ENCODE measurements at places on chromosomes 1 and 21. TPM values are rescaled to one million over a fixed set of nuclear protein-coding genes. Genes with fewer than 3 reads are reported as not detected.

- H3K36me3 ChIP-seq: no peaks in the 10 kb centered on the region
- H3K4me1 ChIP-seq: no peaks in the 10 kb centered on the region
- no peak overlapping the region for H3K4me3 ChIP-seq
- no peak for DNase-seq
- no peaks in the 10 kb centered on the region for H3K27me3 ChIP-seq
Observed at GRCh38 chr1:9849691-9850441, 26.1 kb upstream of the CLSTN1 start.

DNA sequence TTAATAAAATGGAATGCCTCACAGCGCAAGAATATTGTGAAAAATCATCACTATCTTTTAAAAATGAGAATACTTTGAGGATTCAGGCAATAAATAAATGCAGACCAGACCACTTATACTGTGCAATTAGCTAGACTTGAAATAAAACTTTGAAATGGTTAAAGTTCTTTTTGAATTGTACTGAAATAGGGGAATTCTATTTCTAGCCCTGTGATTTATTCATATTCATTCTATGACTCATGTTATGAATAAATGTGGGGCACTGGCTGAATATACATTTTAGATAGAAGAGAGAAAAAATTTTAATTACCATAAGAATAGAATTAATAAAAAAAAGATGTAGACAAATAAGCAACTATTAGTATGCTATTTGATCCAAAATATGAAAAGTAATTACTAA lies 16.4 kb upstream of the USP25 start:
- H3K27ac ChIP-seq: no peak overlapping the region
- peaks cover 11% of the 10 kb centered on the region for H3K4me1 ChIP-seq
- DNase-seq: peak; percentile 32
- no peak overlapping the region for H3K4me3 ChIP-seq

DNA sequence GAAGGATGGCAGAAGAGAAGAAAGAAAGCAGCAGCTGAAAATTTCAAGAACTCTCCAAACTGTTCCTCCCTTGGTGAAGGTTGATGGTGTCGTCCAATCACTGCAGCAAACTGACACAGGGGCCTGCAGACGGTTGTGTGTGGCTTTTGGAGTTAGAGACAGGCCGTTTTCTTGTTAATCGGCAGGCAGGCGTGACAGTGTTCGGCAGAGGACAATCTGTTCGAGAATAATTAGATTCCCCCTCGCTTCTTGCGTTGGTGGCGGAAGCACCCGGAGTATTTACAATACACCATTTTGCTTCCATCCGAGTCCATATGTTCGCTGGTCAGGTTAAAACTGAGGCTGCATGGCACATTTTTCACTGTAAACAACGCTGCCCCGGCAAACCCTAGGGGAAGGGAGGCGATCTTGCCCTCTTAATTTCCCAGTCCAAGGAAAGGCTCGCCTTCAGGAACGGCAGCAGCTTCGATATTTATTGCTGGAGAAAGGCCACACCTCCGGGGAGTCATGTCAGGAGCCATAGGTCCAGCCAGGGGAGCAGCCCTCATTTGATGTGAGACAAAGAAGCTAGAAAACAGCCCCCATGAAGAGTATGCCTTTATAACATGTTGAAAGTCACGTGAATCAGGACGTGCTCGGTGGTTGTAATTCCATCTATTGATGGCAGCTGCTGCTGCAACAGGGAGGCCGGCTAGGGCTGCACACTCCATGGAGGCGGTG lies 360.1 kb downstream of the SMYD3 start:
- H3K4me1 ChIP-seq: peaks cover 11% of the 10 kb centered on the region
- no peaks in the 10 kb centered on the region for H3K36me3 ChIP-seq
- no peak for DNase-seq

DNA sequence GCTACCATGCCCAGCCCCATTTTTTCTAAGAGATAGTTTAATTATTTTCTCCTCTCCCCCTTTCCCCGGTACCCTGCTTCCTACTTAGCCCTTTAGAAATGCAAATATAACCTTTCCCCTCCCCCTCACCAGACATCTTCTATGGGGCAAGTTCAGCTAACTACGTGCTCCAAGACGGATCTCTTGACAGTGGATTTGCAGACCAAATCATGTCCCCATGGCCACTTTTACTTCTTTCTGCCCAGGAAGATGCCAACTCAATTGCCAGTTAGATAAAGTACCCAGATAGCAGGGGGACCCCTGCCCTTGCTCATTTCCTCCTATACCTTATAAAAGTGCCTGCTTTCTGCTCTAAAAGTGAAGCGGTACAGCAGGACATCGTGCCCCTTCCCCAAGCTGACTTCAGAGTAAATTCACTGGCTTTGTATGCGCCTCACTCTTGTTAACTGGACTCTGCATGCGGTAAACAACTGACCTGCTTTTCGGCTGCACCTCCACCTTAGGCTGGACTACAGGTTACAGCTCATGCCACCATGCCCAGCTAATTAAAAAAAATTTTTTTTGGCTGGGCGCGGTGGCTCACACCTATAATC lies 7.4 kb downstream of the DNAJC11 start:
- no peaks in the 10 kb centered on the region for H3K27me3 ChIP-seq
- no peak overlapping the region for H3K4me3 ChIP-seq
- no peak overlapping the region for H3K27ac ChIP-seq

DNA sequence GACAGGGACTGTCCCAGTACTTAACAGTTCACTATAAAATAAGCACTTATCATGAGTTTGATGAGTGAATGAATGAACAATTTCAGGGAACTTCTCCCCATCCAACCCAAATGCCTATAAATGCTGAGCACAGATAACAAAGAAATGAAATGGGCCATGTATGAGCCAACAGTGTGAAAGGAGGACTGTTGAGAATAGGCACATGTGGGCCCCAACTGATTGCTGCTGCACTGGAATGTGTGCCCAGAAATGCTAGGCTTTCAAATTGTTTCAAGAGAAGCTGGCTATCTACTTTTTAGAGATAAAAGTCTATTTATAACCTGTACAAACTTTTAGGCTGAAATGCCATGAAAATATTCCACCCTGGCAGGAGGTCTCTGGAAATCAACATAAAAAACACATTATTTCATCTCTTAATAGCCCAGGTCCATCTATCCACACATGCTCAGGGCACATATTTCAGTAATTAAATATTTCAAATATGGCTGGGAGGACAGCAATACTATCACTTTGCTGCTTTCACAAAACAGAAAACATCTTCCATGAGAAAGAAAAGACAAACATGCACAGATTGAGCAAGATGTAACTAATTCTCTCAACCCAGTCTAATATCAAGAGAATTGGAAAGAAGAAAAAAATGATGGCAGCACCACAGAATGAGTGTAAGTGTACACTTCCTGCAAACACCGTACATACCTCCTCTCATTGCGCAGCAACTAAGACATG lies 49.8 kb downstream of the COLGALT2 start:
- H3K27me3 ChIP-seq: no peaks in the 10 kb centered on the region
- H3K4me3 ChIP-seq: no peak overlapping the region
- H3K27ac ChIP-seq: peak overlapping the region; percentile 21

DNA sequence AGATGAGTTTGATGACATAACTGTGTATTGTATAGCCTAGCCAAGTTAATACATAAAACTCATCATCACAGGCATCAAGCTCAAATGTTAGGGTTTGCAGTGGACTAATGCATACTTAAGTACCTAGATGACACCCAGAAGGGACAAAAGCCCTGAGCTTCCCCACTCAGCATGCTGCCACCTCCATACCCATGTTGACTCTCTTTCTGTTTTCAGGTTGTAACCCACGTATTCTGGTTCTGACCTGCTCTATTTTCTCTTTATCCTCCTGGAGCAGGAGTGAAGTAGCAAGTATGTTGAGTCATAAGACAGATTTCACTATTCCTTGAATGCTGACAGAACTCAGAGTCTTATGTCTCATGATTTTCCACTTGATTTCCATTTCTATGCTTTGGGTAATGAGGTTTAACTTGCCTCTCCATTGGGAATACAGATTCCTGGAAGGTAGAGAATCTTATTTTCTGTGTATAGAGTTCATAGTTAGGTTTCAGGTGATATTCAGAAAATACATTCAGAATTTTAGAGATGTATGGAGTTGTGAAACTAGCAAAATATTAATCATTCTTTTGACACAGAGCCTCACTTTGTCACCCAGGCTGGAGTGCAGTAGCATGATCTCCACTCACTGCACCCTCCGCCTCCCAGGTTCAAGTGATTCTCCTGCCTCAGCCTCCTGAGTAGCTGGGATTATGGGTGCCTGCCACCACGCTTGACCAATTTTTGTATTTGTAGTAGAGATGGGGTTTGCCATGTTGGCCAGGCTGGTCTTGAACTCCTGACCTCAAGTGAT lies 122.5 kb upstream of the KCNJ15 start:
- DNase-seq: peak; percentile 17
- no peak overlapping the region for H3K4me3 ChIP-seq
- no peak overlapping the region for H3K27ac ChIP-seq
- no peaks in the 10 kb centered on the region for H3K27me3 ChIP-seq

GRCh38 chr1:115649964-115650363 lies 8.2 kb downstream of the VANGL1 start:
- no peak for DNase-seq
- no peaks in the 10 kb centered on the region for H3K4me1 ChIP-seq
- no peak overlapping the region for H3K4me3 ChIP-seq
- H3K27ac ChIP-seq: no peak overlapping the region
- H3K27me3 ChIP-seq: no peaks in the 10 kb centered on the region
- H3K36me3 ChIP-seq: no peaks in the 10 kb centered on the region

DNA sequence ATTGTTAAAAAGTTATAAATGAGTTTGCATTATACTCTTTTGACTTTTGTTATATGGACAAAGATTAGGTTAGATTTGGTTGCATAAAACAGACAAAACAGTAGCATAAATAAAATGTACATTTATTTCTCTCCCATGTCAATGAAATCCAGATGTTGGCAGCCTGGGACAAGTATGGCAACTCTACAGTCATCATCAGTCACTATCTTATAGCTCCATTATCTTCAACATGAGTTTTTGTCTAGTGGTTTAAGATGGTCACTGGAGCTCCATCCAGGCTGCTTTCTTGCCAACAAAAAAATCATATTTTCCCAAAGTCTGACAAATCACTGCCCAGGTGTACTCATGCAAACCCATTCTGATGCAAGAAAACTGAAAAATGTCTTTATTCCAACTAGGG lies 83.8 kb downstream of the CD58 start:
- peak; percentile 54 for DNase-seq
- H3K4me1 ChIP-seq: peaks cover 38% of the 10 kb centered on the region
- peak overlapping the region; percentile 8 for H3K27ac ChIP-seq
- H3K36me3 ChIP-seq: no peaks in the 10 kb centered on the region
- H3K27me3 ChIP-seq: no peaks in the 10 kb centered on the region

GRCh38 chr1:77983997-77984355 lies 5.1 kb upstream of the FUBP1 start:
- H3K27ac ChIP-seq: peak overlapping the region; percentile 23
- 0 out of 2 replicates have a peak, but pooled peaks cover under 1% of the 10 kb centered on the region for H3K36me3 ChIP-seq
- DNase-seq: no peak
- peaks cover 37% of the 10 kb centered on the region for H3K4me1 ChIP-seq
- no peak overlapping the region for H3K4me3 ChIP-seq

Gene HMCN1
- total RNA-seq: 18.7 TPM

Gene UBASH3A
- total RNA-seq: not detected

Gene S100A7A
- total RNA-seq: not detected

Gene OR2M3
- not detected for total RNA-seq

Gene ST6GALNAC5
- total RNA-seq: 12.2 TPM

Gene PALMD
- total RNA-seq: not detected

Gene FCRL4
- not detected for total RNA-seq
